ENCODE measurements at places on chromosomes 12 and 14.

DNA sequence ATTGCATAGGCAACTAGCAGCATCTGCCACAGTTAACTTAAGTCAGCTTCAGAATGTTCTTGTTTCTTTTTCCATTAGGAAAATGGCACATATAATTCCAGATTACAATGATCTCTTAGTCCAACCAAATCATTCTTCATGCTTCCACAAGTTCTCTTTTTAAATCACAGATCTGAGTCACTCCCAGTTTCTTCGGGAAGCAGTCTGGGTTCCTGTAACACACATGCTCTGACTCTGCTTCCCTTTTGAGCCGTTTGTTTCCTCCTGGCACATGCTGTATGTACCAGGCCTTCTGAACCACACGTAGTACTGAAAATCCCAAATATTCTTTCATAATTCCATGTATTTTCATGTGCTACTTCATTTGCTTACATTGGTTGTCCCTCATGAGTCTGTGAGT, 388.8 kb upstream of the PDE3A start:
- DNase-seq = no peak

DNA sequence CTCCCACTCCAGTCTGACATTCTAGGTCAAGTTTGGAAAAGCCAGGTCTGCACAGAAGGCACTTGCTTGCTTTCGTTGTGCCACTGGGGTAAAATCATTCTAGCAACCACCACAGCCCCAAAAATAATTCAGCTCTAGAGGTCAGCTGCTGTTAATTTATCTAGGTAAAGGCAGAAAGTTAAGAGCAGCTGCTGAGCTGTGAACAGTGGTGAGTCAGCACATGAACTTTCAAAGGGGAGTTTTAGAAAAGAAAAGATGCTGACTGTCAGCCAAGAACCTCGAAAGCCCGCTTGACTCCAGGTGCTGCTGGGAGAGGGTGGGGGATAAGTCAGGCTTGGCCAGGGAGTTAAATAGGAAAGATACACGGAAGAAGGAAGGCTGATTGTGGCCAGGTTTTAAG, 12.7 kb downstream of the CCDC197 start:
- DNase-seq = no peak

DNA sequence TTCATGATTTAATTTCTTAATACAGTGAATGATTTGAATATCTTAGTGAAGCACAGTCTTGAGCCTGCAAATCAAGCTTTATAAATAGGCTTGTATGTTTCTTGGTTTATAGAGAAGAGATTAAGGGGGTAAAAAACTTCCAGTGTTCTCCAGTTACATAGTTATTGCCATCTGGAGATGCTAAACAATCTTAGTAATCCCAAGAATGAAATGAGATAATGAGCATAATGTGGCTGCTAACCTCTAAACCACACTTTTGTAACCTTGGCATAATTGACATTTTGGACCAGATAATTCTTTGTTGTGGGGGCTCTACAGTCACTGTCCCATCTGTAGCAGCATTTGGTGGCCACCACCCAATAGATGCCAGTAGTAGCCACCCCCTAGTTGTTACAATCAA, 316.8 kb downstream of the CCDC91 start:
- DNase-seq = no peak

DNA sequence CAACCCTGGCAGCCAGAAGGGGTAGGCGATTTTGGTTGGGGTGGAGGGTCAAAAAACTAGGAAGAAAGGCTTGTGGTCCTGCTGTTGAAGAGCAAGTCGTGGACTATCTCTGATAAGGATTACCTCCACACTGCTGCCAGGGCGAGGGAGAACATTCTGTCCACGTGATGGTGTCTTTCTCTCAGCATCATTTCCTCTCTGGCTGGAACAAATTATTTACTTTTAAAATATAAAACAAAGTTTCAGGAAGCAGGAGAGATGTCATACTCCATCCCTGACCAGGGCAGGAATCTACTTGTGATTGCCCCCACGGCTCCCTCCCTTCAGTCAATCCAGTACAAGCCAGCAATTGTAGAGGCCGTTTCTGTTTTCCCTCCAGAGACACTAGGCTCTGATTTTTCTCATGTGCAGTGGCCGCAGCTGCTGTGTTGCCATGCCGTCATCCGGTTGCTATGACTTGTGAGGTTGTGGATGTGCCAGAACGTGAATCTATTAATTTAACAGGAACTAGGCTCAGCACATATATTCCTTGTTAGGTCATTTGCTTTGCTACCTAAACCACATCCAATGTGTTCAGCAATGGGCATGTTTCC, 61.5 kb upstream of the PTGR2 start:
- DNase-seq = no peak

- DNase-seq = no peak
Measured at GRCh38 chr12:104605685-104606084, 148.9 kb downstream of the CHST11 start.

DNA sequence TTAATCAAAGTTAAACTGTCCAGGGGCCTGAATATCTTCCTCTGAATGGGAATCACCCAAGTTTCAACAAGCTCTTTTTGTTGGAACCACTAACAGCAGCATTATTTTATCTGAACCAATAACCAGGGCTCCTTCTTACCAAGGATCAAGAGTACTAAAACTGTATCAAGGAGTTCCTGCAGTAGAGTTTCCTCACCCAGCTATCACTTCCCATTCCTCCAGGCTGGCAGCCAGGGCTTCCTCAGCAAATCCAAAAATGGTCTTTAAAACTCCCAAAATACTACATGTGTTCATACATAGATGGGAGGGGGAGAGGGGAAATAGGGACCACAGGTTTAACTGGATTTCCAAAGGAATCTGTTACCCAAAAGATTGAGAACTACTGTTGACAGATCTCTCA, 10.5 kb downstream of the FMNL3 start:
- no peak for DNase-seq

- no peak for DNase-seq
Measured at GRCh38 chr12:39972119-39972518, 133.8 kb downstream of the SLC2A13 start.

DNA sequence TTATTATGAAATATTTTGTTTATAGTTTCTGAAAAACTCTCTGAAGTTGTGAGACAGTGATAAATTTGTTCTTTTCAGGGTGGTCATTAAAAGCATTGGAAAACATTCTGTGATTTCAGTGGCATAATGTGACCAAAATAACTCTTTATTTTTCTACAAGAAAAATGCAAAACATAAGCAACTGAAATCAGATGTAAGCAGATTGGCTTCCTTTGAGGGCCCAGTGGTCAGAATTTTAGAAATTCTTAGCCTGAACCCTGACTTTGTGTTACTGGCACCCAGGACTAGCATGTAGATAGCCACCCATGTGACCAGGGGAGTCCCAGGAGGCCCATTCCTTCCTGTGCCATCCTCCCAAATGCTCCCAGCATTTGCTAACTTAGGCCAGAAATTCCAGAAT, 145.6 kb upstream of the SLC38A2 start:
- no peak for DNase-seq

DNA sequence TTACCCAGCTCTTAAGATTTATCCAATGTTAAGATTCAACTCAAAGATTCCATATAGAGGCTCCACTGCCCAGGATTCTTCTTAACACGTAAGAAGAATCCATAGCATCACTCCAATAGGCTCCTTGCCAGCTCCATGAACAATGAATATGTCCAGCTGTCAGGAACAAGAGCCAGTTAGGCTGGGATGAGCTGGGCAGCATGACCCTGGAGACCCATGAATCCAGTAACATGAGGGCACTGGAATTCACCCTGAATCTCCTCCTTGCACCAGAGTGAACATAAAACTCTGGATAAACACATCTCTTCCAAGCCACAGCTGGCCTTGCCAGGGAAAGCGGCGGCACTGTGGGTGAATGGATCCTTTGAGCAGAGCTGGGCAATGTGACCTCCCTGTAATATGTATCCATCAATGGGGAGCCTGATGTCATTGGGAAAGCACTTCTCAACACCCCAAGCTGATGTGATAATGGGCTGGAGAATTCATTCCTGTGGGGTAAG, 24.4 kb upstream of the TC2N start:
- DNase-seq = no peak

DNA sequence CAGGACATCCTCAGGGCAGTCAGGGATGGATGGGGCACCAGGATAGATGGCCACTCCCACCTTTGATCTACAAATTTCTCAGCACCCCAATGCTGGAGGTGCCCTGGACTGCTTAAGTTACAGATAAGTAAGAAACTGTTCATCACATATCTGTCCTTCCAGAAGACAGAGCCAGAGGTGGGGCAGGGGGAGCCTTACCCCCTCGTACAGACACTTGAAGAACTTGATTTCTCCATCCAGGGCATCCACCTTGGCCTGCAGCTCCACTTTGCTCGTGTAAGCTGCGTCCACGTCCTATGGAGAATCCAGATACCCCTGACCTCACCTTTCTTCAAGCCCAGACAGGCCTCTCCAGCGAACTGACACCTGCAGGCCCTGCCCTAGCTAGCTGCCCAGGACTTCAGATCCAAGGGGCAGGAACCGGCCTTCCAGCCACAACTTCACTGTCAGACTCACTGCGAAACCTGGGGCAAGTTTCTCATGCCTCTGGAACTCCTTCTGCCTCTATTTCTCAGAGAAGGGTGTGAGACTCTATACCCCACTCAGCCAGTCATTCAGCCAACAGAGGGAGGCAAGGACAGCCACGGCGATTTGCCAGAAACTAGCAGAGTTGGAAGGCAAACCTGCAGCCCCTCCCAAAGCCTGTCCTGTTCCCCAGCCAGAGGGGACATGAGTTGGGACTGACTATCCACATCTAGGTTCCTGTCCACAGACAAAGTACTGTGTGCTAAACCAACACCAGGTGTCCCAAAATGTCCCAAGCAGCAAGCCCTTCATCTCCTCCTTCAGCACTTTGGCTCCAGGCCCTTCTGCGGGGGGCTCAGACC, 3.8 kb downstream of the KRT73 start:
- DNase-seq = no peak

DNA sequence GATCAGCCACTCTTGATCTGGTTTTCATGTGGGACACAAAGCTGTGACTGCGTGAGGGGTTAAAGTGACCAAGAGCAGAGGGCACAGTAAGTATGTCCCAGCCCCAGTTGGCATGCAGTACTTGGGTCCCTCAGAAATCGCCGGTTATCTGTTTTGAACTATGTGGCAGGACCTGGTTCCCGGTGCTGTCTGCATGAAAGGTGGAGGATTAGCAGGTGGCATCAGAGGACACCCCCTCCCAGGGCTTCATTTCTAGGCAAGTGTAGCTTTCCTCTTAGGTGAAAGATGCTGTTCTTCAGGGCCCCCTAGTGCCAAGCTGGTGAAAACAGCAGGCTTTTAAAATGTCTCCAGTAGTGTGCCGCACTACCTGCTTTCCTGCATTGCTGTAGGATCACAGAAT, 57.1 kb downstream of the ATG14 start:
- peak; percentile 45 for DNase-seq

- no peak for DNase-seq
Measured at GRCh38 chr12:92995258-92995903, 66.3 kb upstream of the EEA1 start.

- no peak for DNase-seq
Measured at GRCh38 chr12:76024942-76025600, 6.5 kb downstream of the PHLDA1 start.

GRCh38 chr12:63980211-63980610, 135.7 kb downstream of the SRGAP1 start:
- no peak for DNase-seq

All from activated T-helper 9 cell treated with anti-CD3 and anti-CD28 coated beads, Interleukin-2, amount 50 U/mL, for 16 hours (primary cell).